ENCODE measurements at places on chromosomes 6 and 20. TPM values are rescaled to one million over a fixed set of nuclear protein-coding genes. Genes with fewer than 3 reads are reported as not detected.

The HLA-DPB1 gene
- total RNA-seq = 26.8 TPM

The SSR1 gene
- 182 TPM for total RNA-seq

The PRRT1 gene
- total RNA-seq = not detected

The CNKSR3 gene
- total RNA-seq = 2.7 TPM

The SYNE1 gene
- 174 TPM for total RNA-seq

The SNRPB gene
- 93.3 TPM for total RNA-seq

Measured in regular cardiac myocyte (primary cell).